Activated CD8-positive, alpha-beta T cell treated with anti-CD3 and anti-CD28 coated beads for 36 hours (primary cell): ENCODE measurements at places on chromosomes 13 and 19. TPM values are rescaled to one million over a fixed set of nuclear protein-coding genes. Genes with fewer than 3 reads are reported as not detected.

GRCh38 chr13:109844396-109844795 lies 58.0 kb upstream of the IRS2 start:
- DNase-seq = no peak

The PSG7 gene
- not detected for total RNA-seq

The FAM216B gene
- not detected for total RNA-seq

DNA sequence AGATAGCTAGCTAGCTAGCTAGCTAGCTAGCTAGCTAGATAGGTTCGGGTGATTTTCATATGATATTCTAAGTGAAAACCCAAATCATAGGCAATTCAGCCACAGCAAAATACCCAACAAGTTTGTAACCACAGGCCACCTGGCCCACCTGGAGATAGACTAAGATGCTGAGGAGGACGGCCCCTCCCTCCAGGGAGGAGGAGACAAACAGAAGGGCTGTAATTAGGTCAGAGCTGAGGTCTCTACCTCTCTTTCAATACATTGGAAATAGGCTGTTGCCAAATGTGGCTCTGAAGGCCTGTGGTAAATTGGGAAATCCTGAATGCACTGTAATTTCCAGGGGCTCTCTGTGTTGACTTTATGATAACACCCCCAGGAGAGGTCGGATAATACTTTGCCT lies 382.2 kb downstream of the FGF9 start:
- DNase-seq = no peak

The EID2B gene
- 3.0 TPM for total RNA-seq

GRCh38 chr13:45878966-45879365 lies 27.4 kb upstream of the SIAH3 start:
- DNase-seq = no peak

- DNase-seq = no peak
These were observed 27.2 kb downstream of the COL4A2 start for GRCh38 chr13:110334256-110334655.

DNA sequence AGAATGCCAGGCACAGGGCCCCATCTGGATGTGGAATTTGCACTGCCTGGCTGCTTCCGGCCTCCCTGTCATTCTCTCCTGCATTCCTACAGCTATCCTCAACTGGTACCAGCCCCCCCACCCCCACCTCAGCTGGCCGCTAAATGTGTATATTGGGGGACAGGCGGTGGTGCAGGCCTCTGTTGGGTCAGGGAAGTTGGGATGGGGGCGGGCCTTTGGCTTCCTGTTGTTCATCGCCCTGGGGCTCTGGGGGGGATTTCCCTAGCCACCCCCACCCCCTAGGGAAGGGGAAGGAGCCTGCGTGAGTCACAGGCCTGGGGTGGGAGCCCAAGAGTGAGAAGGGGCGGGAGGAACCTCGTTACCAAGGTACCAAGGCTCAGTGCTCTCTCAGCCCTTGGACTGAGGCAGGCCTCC lies 10.6 kb downstream of the POU2F2 start:
- peak; percentile 93 for DNase-seq

GRCh38 chr13:20847296-20847695 lies 55.2 kb downstream of the XPO4 start:
- DNase-seq = no peak

The PCP2 gene
- total RNA-seq = 4.0 TPM

The NAPSA gene
- 20.0 TPM for total RNA-seq

GRCh38 chr13:29817604-29818378 lies 32.6 kb downstream of the UBL3 start:
- DNase-seq = no peak

GRCh38 chr13:28318496-28318895 lies 176.4 kb downstream of the FLT1 start:
- no peak for DNase-seq

DNA sequence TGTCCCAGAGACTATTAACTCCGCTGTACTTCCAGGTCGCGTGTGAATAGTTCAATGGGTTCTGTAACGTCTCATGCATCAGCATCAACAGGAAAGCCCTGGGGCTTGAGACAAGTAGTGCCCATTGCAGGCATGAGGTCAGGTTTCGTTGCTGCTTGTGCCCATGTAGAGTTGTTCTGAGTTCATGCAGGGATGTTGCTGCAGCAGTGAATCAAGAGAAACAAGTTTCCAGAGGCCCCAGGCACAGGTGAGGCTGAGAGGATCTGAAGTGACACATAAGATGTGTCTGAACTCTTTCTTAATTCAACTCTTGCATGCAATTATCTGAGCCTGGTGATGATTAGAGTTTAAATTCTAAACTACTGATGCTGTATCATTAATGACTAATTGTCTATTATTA lies 8.6 kb upstream of the ZNF283 start:
- no peak for DNase-seq

DNA sequence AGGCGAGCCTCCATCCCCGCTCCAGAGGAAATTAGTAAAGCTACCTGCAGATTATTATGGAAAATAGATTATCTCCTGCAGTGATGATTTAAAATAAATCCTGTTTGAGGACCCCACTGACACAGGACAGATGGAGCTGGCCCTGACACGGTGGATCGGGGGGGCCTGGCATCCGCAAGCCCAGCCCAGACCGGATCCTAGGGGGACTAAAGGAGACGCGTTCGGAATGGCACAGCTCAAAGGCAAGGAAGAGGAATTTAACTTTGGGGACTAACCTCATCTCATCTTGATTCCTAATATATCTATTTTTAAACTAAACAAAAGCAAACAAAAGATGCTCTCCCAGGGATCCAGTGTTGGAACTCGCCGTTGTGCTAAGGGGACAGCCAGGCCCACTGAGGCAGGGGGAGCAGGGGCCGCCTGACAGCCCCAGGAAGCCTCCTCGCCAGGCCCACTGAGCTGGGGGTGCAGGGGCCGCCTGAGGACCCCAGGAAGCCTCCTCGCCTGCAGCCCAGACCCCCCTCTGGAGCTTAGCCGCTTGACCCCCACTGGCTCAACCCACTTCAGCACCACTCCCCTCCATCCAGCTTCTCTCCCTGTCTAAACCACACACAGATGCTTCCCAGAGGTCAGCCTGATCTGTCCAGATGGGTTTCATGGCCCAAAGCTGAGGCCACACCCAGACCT lies 78.6 kb downstream of the SPACA7 start:
- DNase-seq = no peak

GRCh38 chr19:35740108-35740422 lies 2.2 kb downstream of the IGFLR1 start:
- DNase-seq = no peak

The ZNF682 gene
- total RNA-seq = 12.2 TPM

DNA sequence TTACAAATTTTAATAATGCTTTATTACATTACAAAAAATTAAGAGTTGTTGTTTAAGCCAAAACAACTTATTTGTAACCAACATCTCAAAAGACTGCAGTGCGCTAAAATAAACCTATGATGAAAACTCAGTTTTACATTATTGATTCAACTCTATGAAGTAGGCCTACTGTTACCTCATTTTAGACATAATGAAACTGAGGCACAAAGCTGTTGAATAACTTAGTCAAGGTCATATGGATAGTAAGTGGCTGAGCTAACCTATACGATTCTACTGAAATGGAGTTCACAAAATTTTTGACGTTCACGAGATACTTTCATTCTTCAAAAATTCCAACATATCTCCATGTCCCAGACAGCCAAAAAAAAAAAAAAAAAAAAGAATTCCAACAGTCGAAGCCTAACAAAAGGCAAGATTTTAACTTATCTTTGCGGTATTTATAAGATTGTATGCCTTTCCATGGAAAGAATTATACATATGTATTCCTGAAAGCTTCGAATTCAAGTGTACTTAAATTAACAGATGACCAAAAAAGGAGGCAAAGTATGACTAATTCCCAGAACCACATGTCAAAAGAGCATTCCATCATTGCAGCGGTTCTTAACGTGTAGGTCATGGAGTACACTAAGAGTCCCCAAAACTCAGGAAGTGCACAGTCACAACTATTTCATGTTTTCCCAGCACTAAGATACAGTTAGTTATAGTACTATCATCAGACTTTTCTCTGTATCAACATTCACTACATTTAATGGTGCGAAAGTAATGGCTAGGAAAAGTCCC lies 69.4 kb downstream of the PSPC1 start:
- DNase-seq = peak; percentile 10

GRCh38 chr13:113599391-113599790 lies 14.8 kb downstream of the TFDP1 start:
- no peak for DNase-seq

The ZNF793 gene
- 3.5 TPM for total RNA-seq

- DNase-seq = no peak
These were observed 103.7 kb downstream of the ABCC4 start for GRCh38 chr13:95197548-95197947.

The CABP5 gene
- total RNA-seq = not detected

The LYPD3 gene
- total RNA-seq = 4.4 TPM

The FCGBP gene
- 6.9 TPM for total RNA-seq

GRCh38 chr13:30881191-30881651 lies 24.9 kb upstream of the MEDAG start:
- no peak for DNase-seq

GRCh38 chr13:49454388-49455006 lies 10.4 kb downstream of the SETDB2 start:
- DNase-seq = no peak
